ENCODE measurements at places on chromosomes 3 and 15. TPM values are rescaled to one million over a fixed set of nuclear protein-coding genes. Genes with fewer than 3 reads are reported as not detected.

PIERCE2 gene
- total RNA-seq = 3.0 TPM

FOXB1 gene
- not detected for total RNA-seq

EFCAB12 gene
- total RNA-seq = 0.30 TPM

GRCh38 chr3:185052631-185053030, 100.2 kb downstream of the C3orf70 start:
- no peak for DNase-seq
- no peaks in the 10 kb centered on the region for H3K27me3 ChIP-seq
- H3K4me3 ChIP-seq = no peak overlapping the region

GRCh38 chr3:69306239-69307185, 79.4 kb downstream of the FRMD4B start:
- peaks cover 7% of the 10 kb centered on the region for H3K4me1 ChIP-seq
- no peaks in the 10 kb centered on the region for H3K36me3 ChIP-seq
- no peak overlapping the region for H3K4me3 ChIP-seq
- H3K27ac ChIP-seq = no peak overlapping the region
- DNase-seq = no peak

- peak; percentile 84 for DNase-seq
- peak overlapping the region; percentile 86 for H3K4me3 ChIP-seq
- H3K4me1 ChIP-seq = peaks cover 51% of the 10 kb centered on the region
- H3K36me3 ChIP-seq = peaks cover 32% of the 10 kb centered on the region
These were observed 749 bp downstream of the ITGA11 start for GRCh38 chr15:68431037-68431791.

GRCh38 chr15:101187820-101188636, 63.8 kb downstream of the CHSY1 start:
- peak overlapping the region; percentile 90 for H3K27ac ChIP-seq
- H3K4me1 ChIP-seq = peaks cover 76% of the 10 kb centered on the region
- DNase-seq = no peak
- peaks cover 2% of the 10 kb centered on the region for H3K36me3 ChIP-seq
- H3K27me3 ChIP-seq = no peaks in the 10 kb centered on the region
- H3K4me3 ChIP-seq = peak overlapping the region; percentile 62

DNA sequence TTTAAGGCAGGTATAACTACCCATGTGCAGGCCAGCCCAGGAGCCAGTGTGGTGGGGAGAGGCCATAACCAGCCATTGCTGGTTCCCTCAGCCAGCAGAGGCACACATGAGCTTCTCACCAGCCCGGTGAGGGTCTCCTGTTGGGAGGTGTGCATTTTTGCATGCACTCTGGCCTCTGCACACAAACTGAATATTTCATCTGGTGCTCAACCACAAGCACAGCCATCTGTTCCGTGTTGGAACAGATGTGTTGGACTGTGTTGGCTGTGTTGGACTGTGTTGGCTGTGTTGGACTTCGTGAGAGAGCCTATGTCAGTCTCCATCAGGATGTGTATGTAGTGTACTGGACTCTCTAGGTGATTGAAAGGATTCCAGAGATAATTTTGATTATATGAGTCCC, 67.2 kb downstream of the RPL39L start:
- H3K36me3 ChIP-seq = peaks cover 38% of the 10 kb centered on the region
- peaks cover 3% of the 10 kb centered on the region for H3K4me1 ChIP-seq
- no peak overlapping the region for H3K27ac ChIP-seq
- DNase-seq = no peak
- no peak overlapping the region for H3K4me3 ChIP-seq

DNA sequence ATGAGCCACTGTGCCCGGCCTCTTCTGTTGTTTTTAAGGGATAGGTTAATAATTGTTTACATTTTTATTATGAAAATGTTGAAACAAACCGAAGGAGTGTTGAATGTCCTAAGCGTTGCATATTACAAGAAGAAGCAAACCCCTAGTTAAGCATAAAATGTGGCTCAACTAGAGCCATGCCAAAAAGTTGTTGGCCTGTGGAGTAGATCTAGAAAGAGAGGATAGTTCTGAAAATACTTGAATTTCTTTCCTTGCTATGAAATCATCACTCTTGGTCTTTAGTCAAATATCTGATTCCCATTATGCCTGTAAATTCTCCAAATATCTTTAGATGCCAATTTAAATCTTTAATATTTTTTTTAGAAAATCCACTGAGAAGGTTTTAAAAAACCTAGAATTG, 12.8 kb downstream of the RBP2 start:
- no peak overlapping the region for H3K4me3 ChIP-seq
- no peak for DNase-seq
- peaks cover 11% of the 10 kb centered on the region for H3K4me1 ChIP-seq
- H3K36me3 ChIP-seq = no peaks in the 10 kb centered on the region

All from osteocyte (in vitro differentiated cells).